ENCODE measurements at places on chromosomes 1 and 21.
A peak's percentile ranks its signal among the peaks of the same experiment; 100 is the strongest.

DNA sequence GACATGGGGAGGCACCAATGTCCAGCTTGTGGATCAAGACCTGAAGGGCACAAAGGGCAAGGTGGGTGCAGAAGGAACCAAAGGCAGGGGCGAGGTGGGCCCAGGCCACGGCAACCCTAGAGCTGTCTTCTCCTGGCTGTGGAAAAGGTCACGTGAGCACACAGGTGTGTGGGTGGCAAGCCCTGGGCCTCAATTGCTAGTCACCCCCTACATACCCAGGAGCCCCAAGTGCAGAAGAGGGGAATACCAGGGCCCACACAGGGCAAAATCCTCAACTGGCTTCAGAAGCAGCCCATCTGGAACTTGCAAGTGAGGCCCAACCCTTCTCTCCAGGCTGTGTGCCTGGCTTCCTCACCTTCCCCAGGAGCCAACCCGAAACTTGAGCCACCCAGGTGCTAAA is 25.6 kb downstream of the ZBTB17 start:
- DNase-seq = no peak

DNA sequence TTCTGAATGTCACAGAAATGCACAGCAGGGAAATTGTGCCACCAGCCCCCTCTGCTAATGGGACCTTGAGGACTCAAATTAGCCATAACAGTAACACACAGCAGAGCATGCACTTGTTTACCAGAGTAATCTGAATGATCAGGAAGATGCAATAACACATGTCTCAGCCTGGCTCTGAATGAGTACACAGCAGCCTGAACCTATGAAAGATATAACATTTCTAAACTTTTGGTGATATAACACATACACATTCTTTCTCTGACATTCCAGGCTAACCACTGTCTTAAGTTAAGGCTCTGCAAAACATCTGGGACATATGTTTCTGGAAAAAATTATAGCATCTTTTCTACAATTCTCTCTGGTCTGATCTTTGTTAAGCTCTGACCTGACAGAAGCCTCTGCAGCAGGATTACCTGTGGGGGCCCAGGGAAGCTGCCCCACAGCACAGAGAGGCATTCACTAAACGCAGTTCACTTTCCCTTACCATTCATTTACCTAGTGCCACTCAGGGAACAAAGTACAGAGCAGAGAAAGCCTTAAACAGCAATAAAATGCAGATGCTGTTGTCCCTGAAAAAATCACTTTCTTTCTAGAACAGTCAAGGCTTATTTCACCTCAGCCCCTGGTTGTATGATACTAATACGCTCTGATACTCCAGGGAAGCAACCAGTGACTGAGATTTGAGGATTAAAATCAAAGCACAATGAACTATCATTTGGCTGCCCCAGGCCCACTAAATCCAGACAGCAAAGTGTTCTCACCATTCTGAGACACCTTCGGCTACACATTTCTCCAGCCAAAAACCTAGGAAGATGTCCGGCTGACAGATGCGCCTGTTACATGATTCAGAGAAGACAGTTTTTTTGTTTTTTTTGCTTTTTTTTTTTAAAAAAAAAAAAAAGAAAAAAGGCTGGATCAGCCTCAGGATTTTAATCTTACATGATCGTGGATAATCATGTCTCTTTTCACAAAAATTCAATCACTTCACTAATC is 54.0 kb upstream of the CNN3 start:
- peak; percentile 33 for DNase-seq

DNA sequence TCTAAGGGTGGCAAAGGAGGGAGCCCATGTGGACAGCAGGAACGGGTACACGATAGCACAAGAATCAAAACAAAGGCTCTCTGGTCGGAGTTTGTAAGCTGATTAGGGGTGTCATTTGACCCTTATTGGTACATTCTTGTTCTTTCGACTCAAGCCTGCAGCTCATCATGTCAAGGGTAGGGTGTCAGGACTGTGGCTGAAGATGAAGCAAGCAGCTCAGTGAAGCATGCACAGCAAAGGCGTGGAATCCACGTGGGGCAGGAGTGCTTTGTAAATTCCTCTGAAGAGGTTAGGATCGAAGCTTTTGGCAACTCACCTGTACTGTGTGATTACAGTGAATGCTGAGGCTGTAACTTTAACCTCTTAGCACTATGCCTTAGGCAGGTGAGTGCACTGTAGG is 4.7 kb upstream of the ABCB10 start:
- no peak for DNase-seq

DNA sequence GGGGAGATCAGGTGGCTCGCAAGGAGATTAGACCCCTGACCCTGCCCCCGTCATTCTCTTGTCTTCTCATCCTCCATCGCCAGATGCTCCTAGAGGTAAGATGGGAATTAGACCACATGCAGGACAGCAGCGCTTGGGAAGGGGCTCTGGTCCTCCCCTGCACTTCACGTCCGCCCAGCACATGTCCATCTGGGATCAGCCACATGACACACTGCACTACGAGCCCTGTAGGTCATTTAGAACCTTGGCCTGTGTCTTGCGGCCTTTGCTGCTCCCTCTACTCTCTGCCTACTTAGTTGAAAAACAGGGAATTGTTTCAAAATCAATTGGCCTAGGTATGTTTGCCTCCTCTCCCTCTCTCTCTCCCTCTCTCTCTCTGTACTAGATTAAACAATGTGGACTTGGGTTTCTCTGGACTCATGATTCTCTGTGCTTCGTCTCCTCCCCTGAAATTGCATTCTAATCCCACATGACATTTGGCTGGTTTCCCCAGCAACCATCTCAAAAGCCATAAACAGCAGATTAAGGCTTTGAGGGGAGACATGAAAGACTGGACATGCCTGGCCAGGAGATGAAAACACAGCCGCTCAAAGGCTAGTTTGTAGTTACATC is 3.8 kb upstream of the NCMAP start:
- no peak for DNase-seq

- DNase-seq = no peak
These were observed at the start of gene EDN2 for GRCh38 chr1:41484402-41485241. Gene EDN2, minus strand, starts transcription at chr1:41484683. Its CDS starts 82 bp downstream, at chr1:41484601.

DNA sequence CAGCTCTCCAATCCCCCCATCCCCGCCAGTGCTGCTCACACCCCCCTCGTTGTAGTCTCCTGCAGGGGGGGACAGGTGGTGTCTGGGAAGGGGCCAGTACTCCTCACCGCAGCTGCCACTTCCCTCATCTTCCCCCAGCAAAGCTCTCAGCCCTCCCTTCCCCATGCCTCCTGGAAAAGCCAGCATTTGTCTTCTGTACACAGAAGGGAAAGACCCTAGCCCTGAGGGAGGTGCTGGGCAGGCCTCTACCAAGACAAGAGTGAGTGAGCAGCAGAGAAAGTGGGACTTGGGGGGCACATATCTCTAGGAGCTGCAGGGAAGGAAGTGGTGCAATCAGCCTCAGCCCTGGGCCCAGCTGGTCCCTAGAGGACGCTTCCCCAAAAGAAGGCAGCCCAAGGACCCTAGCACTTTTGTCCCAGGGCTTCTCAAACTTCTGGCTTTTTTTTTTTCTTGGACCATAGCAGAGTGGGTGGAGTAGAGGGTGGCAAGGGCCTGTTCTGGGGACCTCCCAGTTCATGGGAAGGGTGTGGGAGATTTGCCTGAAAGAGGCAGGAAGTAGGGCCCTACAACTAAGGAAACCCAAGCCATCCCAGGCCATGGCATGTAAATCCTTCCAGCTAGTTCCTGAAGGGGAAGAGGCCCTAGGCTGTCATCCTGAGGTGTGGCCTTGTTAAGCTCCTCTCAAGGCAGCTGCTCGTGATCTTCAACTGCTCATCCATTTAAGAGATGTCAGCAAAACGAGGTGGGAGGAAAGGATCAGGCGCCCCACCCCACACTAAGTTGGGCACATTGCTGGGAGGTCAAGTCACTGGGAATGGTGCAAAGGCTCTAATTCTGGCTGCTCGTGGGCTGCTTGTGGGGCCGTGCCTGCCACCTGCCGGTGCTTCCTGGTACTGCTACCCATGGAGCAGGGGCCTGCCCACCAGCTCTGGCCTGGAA is 12.6 kb downstream of the ZC3H12A start:
- peak; percentile 91 for DNase-seq

DNA sequence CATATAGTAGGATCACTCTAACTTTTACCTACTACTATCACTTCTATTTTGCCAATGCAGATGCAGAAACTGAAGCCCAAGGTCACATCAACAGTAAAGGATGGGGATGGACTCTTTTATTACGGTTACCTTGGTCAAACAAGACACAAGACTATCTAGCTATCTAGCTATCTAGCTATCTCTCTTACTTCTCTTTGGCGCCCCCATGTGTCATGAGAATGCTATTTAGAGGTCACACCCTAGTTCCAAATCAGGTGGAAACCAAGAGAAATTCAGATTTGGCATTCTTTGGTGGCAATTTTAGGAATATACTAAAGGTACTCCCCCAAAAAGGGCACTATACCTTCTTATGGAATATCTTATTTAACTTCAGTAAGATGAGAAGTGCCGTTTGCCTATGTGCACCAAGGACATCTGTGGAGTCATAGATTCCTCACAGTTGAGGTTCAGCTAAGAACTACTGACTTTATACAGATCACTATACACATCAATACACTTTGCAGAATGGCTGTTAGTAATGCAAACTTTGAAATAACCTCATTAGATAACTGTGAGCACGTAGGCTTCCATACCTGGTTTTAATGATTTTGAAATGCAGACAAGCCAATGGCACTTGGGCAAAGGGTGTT is 6.7 kb downstream of the ZNF648 start:
- DNase-seq = no peak

GRCh38 chr1:229024528-229025130 is 246.3 kb upstream of the RAB4A start:
- peak; percentile 92 for DNase-seq

- no peak for DNase-seq
These were observed 152.2 kb upstream of the LMO4 start for GRCh38 chr1:87176514-87176913.

GRCh38 chr1:192147221-192147620 is 11.0 kb upstream of the RGS18 start:
- DNase-seq = no peak

DNA sequence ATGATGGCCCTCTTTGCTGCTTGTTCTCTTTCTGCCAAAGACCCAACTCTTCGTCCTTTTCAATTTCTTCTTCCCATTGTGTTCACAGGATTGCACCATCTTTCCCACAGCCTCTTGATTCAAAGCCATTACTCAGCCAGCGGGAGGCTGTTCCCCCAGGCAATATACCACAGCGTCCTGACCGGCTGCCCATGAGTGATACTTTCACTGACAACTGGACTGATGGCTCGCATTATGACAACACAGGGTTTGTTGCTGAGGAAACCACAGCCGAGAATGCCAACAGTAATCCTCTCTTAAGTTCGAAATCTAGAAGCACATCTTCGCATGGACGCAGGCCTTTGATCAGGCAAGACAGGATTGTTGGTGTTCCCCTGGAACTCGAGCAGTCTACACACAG is 167.4 kb downstream of the LRRC40 start:
- no peak for DNase-seq

DNA sequence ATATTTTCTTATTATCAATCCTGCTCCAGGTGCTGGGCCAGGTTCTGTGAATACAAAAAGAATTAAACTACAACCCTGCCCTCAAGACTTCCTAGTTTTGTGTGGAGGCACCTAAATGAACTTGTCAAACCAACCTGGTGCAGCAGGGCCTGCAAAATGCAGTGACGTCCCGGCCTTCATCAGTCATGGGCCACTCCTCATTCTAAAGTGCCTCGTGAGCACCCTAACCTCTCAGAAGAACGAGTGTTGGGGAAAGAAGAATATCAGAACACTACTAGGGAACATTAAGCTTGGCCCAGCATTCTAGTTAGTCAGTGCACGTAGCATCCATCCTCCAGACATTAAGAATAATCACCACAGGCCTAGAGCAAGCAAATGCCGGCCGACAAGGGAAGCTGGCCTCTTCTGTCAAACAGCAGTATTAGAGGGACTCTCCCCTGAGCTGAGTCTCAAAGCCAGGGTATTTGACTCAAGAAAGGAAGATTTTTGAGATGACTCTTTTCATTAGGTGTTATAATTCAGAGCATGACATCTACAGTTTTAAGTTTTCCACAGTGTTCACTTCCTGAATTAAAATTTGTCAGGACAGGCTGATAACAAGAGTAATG is 137.9 kb downstream of the SLC45A1 start:
- peak; percentile 22 for DNase-seq

- no peak for DNase-seq
These were observed 65.5 kb downstream of the EPHB2 start for GRCh38 chr1:22776035-22776613.

GRCh38 chr1:20183035-20183434 is 2.9 kb upstream of the UBXN10 start:
- no peak for DNase-seq

DNA sequence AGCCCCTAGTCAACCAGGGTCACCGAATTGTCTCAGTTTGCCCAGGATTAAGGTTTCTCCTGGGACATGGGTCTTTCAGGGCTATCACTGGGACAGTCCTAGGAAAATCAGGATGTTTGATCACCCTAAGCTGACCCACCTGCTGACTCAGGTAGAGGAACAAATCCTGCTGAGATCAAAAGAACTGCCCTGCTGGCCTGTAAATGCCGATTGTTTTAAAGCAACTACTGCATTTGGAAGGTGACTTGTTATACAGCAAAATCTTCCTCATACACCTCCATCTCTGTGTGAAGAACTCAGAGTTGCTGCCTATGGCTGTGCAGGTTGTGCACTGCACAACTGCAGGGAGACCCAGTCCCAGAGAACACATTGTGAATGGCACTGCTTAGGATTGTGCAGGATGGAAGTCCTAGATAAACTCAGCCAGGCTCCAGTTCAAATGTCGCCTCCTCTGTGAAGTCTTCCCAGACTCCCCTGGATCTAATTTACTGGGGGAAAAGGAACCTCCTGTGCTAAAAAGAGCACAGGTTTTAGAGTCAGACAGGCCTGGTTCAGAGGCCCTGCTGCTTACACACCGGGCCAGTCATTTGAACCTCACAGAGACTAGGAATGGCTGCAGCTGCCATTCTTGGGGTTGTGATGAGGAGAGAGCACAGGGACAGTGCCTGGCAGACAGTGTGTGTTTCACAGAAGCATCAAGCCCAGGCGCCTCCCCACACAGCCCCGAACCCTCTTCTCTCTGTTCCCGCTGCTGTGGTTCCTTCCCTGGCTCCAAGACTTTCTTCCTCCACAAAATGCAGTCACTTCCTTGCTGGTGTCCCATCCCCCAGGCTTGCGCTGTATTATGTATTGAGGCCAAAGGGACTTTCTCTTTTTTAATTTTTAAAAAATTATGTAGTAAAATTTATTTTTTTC is 23.2 kb upstream of the LRP8 start:
- no peak for DNase-seq

DNA sequence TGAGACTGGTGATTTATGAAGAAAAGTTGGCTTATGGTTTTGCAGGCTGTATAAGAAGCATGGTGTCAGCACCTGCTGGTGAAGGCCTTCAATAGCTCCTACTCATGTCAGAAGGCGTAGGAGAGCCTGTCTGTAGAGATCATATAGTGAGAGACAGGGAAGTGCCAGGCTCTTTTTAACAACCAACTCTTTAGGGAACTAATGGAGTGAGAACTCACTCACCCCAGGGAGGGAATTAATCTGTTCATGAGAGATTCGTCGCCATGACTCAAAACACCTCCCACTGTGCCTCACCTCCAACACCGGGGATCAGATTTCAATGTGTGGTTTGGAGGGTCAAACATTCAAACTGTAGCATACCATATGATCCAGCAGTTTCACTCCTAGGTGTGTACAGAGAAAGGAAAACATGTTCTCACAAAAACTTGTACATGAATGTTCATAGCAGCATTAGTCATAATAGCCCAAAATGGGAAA is 72.6 kb downstream of the TTC3 start:
- DNase-seq = no peak
